IPS DF 6.9 (cell line): ENCODE measurements at places on chromosomes 5 and 9.

DNA sequence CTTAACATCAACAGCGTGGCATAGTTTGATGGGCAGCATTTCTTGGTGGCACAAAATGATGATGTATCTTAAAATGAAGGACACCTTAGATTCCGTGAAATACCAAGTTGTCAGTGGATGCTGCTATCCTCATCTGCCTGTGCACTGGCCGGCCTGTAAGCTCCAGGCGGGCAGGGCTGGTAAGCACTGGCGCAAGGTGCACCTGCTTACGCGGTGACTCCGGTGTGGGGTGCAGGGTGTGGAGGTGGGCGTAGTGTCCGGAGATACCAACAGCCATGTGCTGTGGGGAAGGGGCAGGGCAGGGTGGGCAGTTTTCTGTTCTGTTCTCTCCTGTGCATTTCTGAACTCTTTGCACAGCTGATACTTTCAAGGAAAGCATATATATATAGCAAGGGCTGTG lies 101.5 kb downstream of the KCNT1 start:
- no peaks in the 10 kb centered on the region for H3K27me3 ChIP-seq
- no peak for DNase-seq
- H3K4me3 ChIP-seq = no peak overlapping the region
- H3K27ac ChIP-seq = no peak overlapping the region
- H3K36me3 ChIP-seq = no peaks in the 10 kb centered on the region
- no peaks in the 10 kb centered on the region for H3K4me1 ChIP-seq

DNA sequence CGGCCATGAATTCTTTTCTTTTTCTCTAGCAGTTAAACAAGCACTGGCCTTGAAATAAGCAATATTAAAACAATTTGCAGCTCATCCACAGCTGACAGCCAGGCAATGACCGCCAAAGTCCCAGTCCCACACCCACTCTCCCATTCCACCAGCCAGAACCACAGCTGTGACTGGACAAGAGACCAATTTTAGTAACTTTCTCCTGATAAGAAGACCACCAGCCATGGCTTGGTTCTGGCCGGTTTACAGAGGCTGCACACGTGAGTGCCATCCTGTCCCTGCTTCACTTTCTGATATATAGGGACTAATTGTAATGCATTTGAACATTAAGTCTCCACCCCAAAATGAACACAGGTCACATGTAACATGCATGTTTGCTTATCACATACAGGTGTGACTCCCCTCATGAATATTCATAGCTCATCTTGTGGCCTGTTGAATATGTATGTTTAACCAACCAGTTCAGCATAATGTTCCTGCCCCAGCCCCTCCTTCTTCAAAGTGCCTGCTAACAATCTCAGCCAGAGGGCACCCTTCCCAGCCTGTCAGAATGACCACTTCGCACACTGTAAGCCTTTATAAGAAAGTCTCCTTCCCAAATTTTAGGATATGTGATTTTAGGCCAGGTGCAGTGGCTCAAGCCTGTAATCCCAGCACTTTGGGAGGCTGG lies 23.9 kb upstream of the FANCC start:
- no peak overlapping the region for H3K4me3 ChIP-seq
- no peak overlapping the region for H3K27ac ChIP-seq
- H3K27me3 ChIP-seq = no peaks in the 10 kb centered on the region
- no peaks in the 10 kb centered on the region for H3K36me3 ChIP-seq

GRCh38 chr5:72501488-72501887 lies 5.7 kb downstream of the ZNF366 start:
- no peak overlapping the region for H3K27ac ChIP-seq
- H3K4me3 ChIP-seq = no peak overlapping the region
- H3K27me3 ChIP-seq = no peaks in the 10 kb centered on the region
- H3K36me3 ChIP-seq = no peaks in the 10 kb centered on the region

GRCh38 chr5:79508354-79508753 lies 5.6 kb downstream of the HOMER1 start:
- no peak overlapping the region for H3K27ac ChIP-seq
- H3K36me3 ChIP-seq = no peaks in the 10 kb centered on the region
- H3K4me1 ChIP-seq = peaks cover 3% of the 10 kb centered on the region; the same call in 1 of the 2 replicates
- no peaks in the 10 kb centered on the region for H3K27me3 ChIP-seq
- no peak for DNase-seq

DNA sequence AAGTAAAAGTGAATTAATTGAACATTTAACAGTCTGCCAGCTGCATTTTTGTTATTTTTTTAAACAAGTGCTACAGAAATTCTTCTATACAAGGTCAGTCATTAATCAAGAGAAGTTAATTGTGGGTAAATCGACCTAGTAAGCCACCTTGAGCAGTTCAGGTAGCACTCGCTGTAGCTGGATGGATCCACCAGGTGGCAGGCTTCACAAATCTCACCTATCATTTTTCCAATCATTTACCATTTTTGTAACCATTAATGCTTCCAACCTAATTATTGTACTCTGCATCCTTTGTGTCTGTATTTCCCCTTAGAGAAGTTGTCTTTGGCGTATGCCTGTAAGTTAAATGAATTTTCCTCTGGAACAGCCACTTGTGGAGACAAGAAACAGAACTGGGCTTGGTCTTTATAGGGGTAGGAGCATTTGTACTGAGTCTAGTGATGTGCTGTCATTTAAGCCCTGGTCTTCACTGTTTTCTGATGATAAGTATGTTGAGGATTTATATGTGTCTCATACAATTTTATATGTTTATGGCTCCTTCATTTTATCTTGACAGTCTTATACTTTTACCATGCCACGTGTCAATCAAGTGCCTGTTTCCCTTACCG lies 39.5 kb downstream of the CD180 start:
- DNase-seq = no peak
- no peaks in the 10 kb centered on the region for H3K27me3 ChIP-seq
- H3K36me3 ChIP-seq = no peaks in the 10 kb centered on the region
- H3K4me1 ChIP-seq = no peaks in the 10 kb centered on the region
- H3K27ac ChIP-seq = no peak overlapping the region
- no peak overlapping the region for H3K4me3 ChIP-seq

DNA sequence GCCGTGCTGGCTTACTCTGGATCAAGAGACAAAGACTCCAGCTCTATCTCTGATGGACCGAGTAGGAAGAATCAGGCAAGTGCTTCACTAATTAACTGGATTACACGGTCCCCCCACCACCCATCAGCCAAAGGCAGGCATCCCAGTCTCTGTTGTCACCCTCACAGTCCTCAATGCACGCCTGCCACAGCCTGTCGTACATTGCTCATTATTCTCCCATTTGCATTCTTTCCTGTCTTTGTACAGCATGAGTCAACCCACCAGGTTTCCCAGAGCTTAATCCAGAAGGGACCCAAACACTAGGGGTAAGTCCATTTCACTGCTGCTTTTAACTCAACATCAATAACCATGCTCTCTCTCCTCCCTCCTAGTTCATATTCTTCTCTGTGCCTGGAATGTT lies 44.4 kb downstream of the PCA3 start:
- no peaks in the 10 kb centered on the region for H3K36me3 ChIP-seq
- no peak overlapping the region for H3K27ac ChIP-seq
- DNase-seq = no peak
- no peaks in the 10 kb centered on the region for H3K27me3 ChIP-seq
- peaks cover 3% of the 10 kb centered on the region for H3K4me1 ChIP-seq

GRCh38 chr5:118098716-118099115 lies 889.6 kb downstream of the DTWD2 start:
- no peaks in the 10 kb centered on the region for H3K4me1 ChIP-seq
- no peak overlapping the region for H3K27ac ChIP-seq
- H3K36me3 ChIP-seq = no peaks in the 10 kb centered on the region
- H3K4me3 ChIP-seq = no peak overlapping the region
- H3K27me3 ChIP-seq = no peaks in the 10 kb centered on the region
- DNase-seq = no peak
